ENCODE measurements at places on chromosomes 5 and 9.

DNA sequence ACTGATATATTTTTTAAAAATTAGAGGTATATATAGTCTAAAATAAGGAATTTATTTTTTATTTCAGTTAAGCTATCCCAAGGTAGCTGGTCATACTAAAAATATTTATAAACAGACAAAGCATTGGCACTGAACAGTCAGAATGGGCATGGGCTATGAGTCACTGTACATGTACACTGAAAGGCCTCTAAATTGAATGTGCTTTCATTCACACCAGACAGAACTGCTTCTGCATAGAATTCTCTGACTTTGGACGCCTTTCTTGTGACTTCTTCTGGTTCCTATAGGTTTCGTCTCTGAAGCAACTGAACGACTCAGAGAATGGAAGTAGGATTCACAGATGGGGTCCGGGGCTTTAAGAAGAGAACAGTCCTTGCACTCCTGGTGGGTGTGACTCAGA lies 394.8 kb upstream of the MEF2C start:
- DNase-seq = no peak

GRCh38 chr9:75890472-75891276 lies at the start of gene PCSK5:
Gene PCSK5, plus strand, starts transcription at chr9:75890673. Its CDS starts 509 bp downstream, at chr9:75891182.
- peak; percentile 95 for DNase-seq

DNA sequence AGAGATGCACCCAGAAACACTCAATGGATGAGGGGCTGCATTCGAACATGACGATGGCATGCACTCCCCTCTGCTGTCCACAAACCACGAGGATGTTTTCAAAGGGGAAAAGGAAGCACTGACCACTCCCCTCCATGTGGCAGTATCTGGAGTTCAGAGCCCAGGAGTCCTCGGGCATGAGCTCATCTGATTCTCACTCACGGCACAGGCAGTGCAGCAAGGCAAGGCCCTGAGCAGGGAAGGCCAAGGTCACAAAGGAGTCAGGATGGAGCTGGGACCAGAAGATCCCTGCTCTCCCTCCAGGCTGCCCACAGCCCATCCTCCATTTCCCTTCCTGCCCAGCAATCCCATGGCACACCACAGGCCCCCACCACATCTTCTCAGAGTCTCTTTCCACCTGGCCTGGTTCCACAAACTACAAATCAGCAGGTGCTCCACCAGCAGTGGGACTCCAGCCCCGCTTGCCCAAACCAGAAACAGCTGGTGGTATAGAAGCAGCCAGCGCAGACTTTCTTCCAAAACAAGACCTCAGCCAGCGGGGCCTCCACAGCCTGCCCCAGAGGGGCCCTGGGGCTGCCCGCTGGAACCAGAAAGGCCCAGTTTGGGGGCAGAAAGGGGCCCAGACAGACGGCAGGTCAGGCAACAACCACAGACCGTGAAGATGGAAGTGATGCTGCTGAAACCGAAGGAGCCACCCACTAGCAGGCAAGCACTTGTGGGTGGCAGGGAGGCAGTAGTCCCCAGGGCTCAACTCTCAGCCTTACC lies 12.2 kb downstream of the TNIP1 start:
- no peak for DNase-seq

DNA sequence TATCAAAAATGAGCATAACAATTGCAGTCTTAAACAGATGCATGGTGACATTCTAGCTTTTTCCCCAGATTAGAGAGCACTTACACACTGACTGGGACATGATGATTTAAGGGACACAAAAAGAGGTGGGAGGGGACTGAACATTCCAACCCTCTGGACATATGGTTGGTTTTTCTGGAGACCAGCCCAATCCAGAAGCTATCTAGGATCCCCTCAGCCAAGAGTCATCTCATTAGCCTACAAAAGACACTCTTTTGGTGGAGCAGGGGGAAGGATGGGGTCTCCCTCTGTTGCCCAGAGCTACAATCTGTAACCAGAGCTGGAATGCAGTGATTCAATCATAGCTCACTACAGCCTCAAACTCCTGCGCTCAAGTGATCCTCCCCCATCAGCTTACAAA lies 97.3 kb upstream of the IQGAP2 start:
- no peak for DNase-seq

- DNase-seq = no peak
Observed at GRCh38 chr5:114981111-114981510, 188.6 kb downstream of the TRIM36 start.

DNA sequence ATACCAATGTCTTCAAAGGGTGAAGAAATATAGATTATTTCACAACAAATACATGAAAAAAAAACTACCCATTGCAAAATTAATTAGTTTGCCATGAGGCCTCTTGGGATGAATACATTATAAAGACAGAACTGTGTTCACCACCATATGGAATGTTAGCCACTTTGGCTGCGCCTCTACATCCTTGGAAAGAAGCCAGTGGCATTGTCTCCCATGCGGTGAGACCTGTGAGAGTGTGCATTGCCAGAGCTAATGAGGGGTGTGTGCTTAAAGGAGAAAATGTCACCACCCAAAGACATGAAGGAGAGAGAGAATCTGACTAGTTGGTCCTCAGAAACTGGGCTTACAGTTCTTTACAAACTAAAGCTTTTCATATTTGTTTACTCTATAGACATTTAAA lies 110.6 kb downstream of the PLPPR1 start:
- DNase-seq = no peak

DNA sequence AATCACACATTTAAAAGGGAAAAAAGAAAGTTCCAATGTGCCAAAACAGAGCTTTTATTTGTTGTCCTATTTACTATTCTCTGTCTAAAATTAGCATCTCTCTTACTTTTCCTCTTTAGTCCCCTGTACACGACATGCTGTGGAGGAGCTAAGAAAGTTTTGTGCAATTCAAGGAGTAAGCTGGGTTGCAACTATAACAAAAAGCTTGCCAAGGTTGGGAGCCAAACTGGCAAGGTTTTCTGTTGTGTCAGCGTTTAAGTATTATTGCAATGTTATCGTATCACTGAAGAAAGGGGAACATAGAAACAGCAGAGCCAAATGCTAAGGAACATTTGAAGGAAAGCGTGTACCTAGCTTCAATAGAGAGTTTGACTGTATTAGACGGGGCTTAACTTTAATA lies 680.8 kb downstream of the CETN3 start:
- peak; percentile 27 for DNase-seq

- no peak for DNase-seq
Observed at GRCh38 chr5:15037247-15037908, 165.8 kb upstream of the ANKH start.

- no peak for DNase-seq
Observed at GRCh38 chr5:150263801-150264621, 25.6 kb downstream of the CAMK2A start.

- DNase-seq = no peak
Observed at GRCh38 chr5:174329738-174330137, 284.2 kb downstream of the NSG2 start.

DNA sequence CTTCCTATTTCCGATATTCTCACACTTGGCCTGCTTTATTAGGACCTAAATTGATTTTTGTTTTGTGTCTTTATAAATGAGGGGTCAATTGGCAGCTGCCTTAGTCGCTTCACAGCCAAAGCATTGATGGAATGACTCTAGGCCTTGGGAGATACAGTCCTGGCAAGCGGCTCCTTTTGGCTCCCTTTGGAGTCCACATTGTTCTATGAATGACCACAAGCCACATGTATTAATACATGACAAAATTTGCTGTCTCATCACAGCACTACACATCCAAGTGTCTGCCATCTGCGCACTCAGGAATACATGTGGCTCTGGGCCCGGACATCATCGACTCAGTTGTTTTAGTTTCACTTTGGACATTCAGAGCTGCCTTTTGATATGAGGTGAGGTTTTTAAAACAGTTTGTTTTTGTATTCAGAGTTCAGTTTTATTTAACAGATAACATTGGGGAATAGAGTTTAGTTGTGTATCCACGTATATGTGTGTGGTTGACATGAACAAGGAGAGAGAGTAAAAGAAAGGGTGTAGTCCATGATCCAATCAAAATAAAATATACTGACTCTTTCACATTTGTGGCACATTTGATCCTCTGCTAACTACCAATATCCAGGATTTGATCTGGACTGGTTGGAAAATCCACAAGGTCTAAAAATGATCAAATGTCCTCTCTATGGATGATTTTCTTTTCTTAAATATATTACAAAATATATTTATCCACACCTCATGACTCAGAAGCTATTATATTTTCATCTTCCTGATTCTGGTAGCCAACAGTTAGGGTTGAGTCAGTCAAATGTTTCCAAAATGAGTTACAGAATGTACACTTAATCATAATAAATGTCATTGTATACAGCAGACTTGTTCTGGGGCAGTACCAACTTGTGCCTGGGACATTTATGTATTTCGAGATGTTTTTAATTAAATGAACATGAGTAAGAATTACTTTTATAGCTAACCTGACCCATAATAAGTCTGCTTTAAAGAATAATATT lies 114.0 kb upstream of the MTAP start:
- DNase-seq = no peak

DNA sequence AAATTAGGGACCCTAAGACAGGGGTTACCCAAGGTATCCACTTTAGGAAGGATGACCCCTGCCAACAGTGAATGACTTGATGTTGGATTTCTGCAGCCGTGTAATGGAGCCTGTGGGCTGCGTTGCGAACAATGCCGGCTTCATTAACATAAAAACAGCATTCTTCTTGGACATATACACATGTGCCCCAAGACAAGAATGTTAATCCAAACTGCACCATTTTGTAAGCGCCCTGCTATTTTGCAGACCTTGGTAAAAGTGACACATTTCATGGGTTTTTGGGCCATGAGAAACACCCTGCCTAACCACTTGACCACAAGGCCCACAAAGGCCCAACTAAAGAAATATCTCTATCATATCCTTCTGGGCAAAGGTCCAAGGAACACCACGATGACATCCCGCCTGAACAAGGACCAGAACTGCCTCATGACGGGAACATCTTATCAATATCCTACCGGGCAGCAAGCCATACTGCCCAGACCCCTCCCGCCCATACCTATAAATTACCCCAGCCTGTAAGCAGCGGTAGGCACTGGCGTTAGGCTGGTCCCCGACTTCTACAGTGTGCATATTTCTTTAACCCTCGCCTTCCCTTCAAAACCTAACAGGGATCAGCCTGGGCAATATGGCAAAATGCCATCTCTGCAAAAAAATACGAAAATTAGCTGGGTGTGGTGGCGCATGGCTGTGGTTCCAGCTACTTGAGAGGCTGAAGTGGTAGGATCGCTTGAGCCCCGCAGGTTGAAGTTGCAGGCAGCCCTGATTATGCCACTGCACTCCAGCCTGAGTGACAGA lies 9.7 kb upstream of the PDCD1LG2 start:
- DNase-seq = no peak

GRCh38 chr5:122896598-122897282 lies 51.3 kb downstream of the SNX24 start:
- no peak for DNase-seq

DNA sequence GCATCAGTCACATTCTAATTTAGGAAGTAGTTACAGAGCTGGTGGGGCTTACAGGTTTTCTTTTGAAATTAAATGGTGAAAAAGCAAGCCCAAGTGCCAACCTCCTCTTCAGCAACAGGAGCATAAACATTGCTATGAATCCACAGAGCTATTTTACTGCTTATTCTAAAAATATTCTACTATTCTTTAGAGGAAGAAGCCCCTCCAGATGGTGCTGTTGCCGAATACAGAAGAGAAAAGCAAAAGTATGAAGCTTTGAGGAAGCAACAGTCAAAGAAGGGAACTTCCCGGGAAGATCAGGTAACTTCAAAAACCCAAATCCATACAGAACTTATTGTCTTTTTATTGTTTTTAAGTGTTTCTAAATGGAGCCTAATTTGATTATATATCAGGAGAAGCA lies 202.8 kb downstream of the CWC27 start:
- DNase-seq = no peak

DNA sequence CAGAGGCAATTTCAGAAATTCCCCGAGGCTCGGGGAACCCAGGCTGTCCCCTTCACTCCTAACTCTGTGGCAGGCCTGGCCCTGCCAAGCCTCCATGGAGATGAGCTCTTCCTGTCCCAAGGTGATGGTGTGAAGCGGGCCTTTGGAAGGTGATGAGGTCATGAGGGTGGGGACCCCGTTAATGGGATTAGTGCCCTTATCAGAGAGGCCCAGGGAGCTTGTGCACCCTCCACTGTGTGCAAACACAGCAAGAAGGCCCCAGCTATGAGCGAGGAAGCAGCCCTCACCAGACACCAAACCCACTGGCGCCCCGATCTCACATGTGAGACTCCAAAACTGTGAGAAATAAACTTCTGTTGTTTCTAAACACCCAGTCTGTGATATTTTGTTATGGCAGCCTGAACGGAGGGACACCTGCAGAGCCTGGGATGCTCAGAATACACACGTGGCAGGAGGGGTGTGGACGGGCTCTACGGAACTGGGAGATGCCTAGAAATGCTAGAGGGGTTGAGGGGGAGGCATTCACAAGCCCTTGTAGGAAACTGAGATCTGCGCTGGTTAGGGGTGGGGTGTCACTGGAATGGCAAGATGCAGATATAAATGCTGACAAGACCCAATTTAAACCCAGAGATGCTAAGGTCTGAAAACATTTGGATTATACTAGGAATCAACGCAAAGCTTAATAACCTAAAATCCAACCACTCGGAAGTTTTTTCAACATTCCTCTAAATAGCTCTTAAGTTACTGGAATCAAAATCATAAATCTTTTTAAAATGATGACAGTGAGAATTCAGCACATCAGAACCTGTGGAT lies 46.9 kb downstream of the ADAMTS2 start:
- no peak for DNase-seq

- no peak for DNase-seq
Observed at GRCh38 chr9:136865041-136865767, 904 bp downstream of the EDF1 start.

GRCh38 chr5:80076131-80077050 lies 41.2 kb downstream of the THBS4 start:
- DNase-seq = no peak

DNA sequence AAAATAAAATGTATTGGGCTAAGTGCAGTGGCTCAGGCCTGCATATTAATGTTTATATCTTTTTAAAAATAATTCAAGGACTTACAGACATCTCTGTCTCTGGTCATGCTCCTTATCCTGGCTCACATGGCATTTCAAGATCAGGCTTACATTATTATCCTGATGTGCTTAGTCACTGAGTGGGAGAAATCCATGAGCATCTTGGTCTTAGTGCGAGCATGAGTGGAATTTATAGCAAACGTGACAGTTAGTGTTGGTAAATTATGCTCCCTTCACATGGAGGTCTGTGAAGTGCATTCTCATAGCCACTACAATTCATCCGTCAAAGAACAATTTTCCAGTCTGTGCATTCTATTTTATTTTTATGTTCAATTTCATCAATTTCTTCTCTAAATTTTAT lies 237.8 kb upstream of the EDIL3 start:
- DNase-seq = no peak

GRCh38 chr5:1359713-1360112 lies 14.8 kb upstream of the CLPTM1L start:
- DNase-seq = no peak

DNA sequence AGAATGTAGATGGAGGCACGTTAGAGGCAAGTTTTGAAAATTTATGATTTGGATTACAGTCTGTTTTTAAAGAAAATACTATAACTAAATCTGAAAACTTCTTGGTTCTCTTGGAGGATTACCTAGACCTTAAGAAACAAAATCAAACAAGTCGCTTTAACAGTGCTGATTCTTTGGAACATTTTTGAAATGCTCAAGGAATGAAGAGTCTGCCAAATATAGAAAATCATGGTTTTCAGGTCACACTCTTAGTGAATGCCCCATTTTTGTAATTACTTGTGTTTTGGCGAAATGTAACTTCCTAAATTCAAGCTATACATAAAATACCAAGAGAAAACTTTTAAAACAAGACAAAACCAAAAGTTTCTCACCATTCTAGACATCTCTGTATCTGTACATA lies 93.2 kb downstream of the EQTN start:
- no peak for DNase-seq

- no peak for DNase-seq
Observed at GRCh38 chr9:1008216-1008615, 31.8 kb downstream of the DMRT3 start.

All from hippocampal formation (tissue), 2 donors.